GM23338 (cell line): ENCODE measurements at places on chromosomes 12 and 14.
A peak's percentile ranks its signal among the peaks of the same experiment; 100 is the strongest.

DNA sequence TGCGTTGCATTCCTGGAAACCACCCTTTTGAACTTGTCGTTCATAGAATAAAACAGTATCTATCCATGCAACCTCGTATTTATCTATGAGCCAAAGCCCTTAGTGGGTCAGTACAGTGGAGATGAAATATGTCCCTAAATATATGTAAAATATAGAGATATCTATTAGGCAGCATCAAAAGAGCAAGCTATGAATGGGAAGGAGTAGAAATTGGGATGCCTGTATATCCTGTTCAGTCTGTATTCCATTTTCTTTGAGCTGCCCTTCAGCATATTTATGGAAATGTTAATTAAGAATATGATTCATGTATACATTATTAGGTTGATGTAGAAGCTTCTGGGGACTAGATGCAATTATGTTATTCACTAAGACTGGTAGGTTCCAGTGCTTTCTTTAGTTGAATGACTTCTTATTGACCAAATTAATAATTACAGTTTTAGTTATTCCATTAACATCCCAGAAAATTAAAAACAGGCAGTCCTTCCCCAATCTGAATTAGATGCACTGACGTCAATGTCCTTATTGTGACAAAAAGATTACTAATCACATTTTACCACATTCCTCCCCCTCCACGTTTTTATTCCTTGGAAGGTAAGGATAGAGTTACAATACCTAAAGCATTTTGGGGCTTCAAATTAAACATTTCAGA lies 11.9 kb upstream of the FRMD6 start:
- DNase-seq, result no peak
- H3K27me3 ChIP-seq, result no peaks in the 10 kb centered on the region
- no peak overlapping the region for H3K4me3 ChIP-seq
- H3K27ac ChIP-seq, result no peak overlapping the region
- H3K36me3 ChIP-seq, result no peaks in the 10 kb centered on the region

DNA sequence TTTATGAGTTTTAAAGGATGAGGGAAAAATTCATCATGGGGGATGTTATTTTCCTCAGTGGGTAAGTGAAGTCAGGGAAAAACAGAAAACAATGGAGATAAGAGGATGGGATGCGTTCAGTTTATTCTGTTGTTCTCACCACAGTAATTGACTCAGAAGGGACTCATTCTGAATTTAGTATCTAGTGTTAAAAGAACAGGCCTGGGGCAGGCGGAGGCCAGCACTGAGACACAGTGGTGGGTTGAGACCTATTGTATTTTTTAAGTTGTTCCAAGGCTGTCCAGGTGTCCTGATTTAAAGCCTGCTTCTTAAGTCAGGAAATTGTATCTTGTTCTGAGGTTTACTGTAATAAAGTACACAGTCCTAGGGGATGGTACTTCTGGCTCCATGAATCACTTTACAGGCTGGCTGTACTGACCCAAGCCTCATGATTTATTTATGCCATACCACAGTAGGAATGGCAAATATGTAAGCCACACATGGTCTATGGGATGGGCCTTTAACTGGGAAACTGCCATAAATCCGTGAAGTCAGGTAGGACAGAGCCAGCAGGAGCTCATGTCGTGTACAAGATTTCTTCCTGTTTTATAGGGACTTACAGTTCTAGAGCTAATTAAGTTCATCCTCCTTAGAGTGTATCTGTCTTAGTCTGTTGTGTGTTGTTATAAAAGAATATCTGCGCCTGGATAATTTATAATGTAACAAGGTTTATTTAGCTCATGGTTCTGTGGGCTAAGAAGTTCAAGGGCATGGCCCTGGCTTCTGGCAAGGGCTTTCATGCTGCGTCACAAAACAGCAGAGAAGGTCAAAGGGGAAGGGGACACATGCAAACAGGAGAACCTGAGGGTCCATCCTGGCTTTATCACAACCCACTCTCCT lies 244.1 kb downstream of the FBXL14 start:
- no peak overlapping the region for H3K4me3 ChIP-seq
- H3K4me1 ChIP-seq, result no peaks in the 10 kb centered on the region
- no peak for DNase-seq
- H3K27me3 ChIP-seq, result no peaks in the 10 kb centered on the region
- H3K27ac ChIP-seq, result no peak overlapping the region

DNA sequence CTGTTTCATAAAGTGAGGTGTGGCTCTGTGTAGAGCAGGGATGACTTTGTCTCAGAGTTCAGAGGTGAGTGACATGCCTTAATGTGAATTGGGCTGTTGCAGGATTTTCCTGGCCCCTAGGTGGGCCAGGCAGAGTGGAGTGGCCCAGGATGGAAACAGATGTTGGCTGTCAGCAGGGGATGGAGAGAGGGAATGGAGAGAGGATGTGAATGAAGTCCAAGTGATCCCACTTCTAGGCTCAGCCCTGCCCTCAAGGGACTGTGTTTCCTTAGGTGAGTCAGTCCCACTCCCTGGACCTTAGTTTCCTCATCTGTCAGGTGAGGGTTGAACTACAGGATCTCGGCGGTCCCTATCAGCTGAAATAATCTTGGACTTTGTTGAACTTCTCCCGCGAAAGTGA lies 7.5 kb downstream of the GALNT16 start:
- no peak for DNase-seq
- no peak overlapping the region for H3K27ac ChIP-seq
- H3K27me3 ChIP-seq, result peaks cover 9% of the 10 kb centered on the region; the same call in 1 of the 2 replicates
- H3K4me3 ChIP-seq, result no peak overlapping the region
- H3K4me1 ChIP-seq, result peaks cover 5% of the 10 kb centered on the region; the same call in 1 of the 2 replicates
- H3K36me3 ChIP-seq, result no peaks in the 10 kb centered on the region

DNA sequence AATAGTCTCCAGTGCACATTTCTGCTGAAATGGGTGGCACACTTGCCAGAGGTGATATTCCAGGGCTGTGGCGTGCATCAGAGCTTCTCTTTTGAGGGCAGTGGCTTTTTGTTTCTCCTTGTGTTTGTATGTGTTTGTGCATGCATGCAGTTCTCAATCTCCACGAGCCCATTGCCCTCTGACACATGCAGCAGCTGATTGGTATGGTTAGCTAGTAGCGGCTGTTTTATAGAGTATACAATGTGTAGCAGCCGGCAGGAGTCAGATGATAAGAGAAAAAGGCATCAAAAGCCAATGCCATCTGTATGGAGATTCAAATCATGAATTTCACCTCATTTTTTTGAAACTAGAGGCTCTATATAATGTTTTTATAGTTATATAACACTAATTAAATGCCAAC lies 616.9 kb upstream of the STXBP6 start:
- H3K4me3 ChIP-seq, result no peak overlapping the region
- H3K27ac ChIP-seq, result no peak overlapping the region
- DNase-seq, result no peak
- no peaks in the 10 kb centered on the region for H3K4me1 ChIP-seq

GRCh38 chr14:89697281-89698060 lies 257.1 kb downstream of the EFCAB11 start:
- H3K36me3 ChIP-seq, result no peaks in the 10 kb centered on the region
- H3K27me3 ChIP-seq, result peaks cover 8% of the 10 kb centered on the region
- peaks cover 21% of the 10 kb centered on the region for H3K4me1 ChIP-seq

DNA sequence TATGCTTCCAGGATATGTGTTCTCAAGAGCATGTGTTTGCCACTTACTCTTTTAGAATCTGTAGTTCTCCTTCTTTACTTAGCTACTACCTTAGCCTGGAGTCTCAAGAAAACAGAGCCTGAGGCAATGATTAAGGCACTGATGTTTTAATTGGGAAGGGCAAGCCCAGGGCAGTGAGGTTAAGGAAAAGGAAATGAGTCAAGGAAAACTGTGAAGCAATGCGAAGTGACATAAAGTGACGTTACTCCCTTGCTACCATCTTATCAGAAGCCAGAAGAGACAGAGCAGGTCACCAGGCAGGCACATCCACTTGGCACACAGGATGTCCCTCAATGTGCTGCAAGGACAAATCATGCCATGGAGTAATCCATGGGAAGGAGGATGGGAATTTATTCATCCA lies 11.3 kb upstream of the EML5 start:
- DNase-seq, result no peak
- H3K4me1 ChIP-seq, result no peaks in the 10 kb centered on the region
- H3K4me3 ChIP-seq, result no peak overlapping the region
- H3K27ac ChIP-seq, result no peak overlapping the region
- H3K36me3 ChIP-seq, result no peaks in the 10 kb centered on the region

DNA sequence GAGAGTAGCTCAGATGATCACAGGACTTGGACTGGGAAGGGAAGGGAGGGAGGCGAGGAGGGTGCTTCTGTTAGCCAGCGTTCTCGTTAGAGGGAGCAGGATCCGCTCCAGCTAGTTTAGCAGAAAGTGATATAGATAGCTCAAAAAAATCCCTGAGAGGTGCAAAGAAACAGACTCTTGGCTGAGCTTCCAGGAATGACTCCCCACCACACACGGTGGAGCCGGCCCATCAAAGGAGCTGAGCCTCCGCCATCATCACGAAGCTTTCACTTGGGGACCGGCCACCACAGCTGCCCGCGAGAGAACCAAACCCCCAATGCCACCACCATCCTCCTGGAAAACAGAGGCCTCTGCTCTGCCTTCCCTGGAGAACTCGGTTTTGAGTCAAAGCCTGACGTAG lies 124.6 kb upstream of the BCL2L14 start:
- H3K4me1 ChIP-seq, result no peaks in the 10 kb centered on the region
- H3K36me3 ChIP-seq, result no peaks in the 10 kb centered on the region; the same call in 1 of the 2 replicates
- DNase-seq, result no peak
- H3K27ac ChIP-seq, result no peak overlapping the region
- no peaks in the 10 kb centered on the region for H3K27me3 ChIP-seq

DNA sequence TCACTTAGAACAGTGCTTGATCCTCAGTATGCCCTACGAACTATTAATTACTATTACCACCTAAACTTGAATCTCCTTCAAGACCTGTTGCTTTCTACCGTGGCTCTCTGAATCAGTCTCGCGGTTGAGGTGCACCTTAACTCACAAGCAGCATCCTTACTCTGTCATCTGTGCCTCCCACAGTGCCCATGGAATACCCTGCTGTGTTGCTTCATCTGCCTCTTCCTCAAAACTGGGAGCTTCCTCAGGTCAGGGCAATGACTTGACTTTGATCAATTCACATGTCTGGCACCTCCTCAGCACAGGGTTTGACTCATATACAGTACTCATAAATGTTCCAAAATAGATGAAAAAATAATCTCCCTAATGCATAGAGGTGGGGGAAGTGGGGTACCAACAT lies 305.9 kb downstream of the NUAK1 start:
- no peaks in the 10 kb centered on the region for H3K4me1 ChIP-seq
- no peak for DNase-seq
- H3K4me3 ChIP-seq, result no peak overlapping the region
- H3K36me3 ChIP-seq, result no peaks in the 10 kb centered on the region
- no peaks in the 10 kb centered on the region for H3K27me3 ChIP-seq

DNA sequence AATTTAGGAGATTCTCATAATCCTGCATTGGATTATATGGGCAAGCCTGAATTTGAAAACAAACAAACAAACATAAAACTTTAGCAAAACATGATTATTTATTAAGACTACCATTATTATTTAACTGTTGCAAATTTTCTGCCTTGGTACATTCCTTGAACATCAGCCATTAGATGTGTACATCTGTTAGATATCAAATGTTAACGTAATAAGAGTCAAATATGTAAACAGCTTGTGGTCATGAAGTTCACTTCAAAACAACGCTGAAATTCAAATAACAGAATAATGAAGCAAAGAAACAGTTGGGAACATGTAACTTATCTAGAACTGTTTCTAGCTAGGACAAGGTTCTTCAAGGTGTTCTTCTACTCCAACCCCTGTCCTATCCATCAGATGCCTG lies 14.3 kb upstream of the TMX1 start:
- no peak overlapping the region for H3K27ac ChIP-seq
- DNase-seq, result no peak
- H3K4me3 ChIP-seq, result no peak overlapping the region
- H3K27me3 ChIP-seq, result no peaks in the 10 kb centered on the region

DNA sequence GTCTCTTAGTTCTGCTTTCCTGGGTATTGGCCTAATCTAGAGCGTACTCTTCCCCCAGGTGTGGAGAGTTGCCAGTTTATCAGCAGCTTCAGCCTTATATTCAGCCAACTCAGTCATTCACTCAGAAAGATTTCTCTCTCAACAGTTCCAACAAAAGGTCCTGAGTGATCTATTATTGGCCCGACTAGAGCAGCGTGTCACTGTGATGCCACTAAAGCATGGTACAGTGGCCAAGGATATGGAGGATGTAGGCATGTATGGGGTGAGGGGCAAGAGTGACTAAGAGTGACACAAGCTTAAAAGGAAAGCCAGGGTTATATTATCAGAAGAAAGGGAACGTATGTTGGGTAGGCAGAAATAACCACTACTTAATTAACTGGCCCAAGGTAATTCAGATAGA lies 4.8 kb downstream of the NOPCHAP1 start:
- no peak overlapping the region for H3K4me3 ChIP-seq
- peaks cover 32% of the 10 kb centered on the region for H3K36me3 ChIP-seq
- H3K4me1 ChIP-seq, result peaks cover 19% of the 10 kb centered on the region
- no peak overlapping the region for H3K27ac ChIP-seq
- no peak for DNase-seq
- no peaks in the 10 kb centered on the region for H3K27me3 ChIP-seq

DNA sequence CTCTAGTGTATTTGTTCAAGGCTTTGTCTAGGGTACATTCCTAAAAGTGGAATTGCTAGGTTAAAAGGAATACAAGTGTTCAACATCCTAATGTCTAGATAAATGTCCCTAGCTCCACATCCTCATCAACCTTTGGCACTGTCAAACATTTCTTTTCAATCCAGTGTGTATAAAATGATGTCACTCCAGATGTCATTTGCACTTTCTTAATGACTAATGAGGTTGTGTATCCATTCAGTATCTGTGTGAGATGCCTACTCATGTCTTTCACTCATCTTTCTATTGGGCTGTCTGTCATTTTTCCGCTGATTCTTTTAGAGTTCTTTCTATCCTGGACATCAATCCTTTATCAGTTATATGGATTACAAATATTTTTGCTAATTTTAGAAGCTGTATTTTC lies 43.3 kb downstream of the ARMH4 start:
- no peak overlapping the region for H3K4me3 ChIP-seq
- H3K36me3 ChIP-seq, result no peaks in the 10 kb centered on the region
- DNase-seq, result no peak
- H3K27me3 ChIP-seq, result no peaks in the 10 kb centered on the region

- peaks cover 45% of the 10 kb centered on the region for H3K4me1 ChIP-seq
- no peaks in the 10 kb centered on the region for H3K36me3 ChIP-seq
- H3K27me3 ChIP-seq, result no peaks in the 10 kb centered on the region
- no peak for DNase-seq
- peak overlapping the region; percentile 9; the same call in 1 of the 2 replicates for H3K27ac ChIP-seq
These were observed 208.0 kb downstream of the SLC41A2 start for GRCh38 chr12:104750061-104750460.

- no peak overlapping the region for H3K4me3 ChIP-seq
- H3K36me3 ChIP-seq, result no peaks in the 10 kb centered on the region
- H3K27me3 ChIP-seq, result no peaks in the 10 kb centered on the region
- H3K27ac ChIP-seq, result no peak overlapping the region
- H3K4me1 ChIP-seq, result no peaks in the 10 kb centered on the region
- no peak for DNase-seq
These were observed 1.7 kb upstream of the RAD52 start for GRCh38 chr12:951176-951575.
